ENCODE measurements at places on chromosomes 12 and 14. TPM values are rescaled to one million over a fixed set of nuclear protein-coding genes. Genes with fewer than 3 reads are reported as not detected.

MYF5 gene
- not detected for total RNA-seq

FBLN5 gene
- total RNA-seq: 5.7 TPM

EID3 gene
- 7.0 TPM for total RNA-seq

NKX2-8 gene
- 3.1 TPM for total RNA-seq

MMP19 gene
- total RNA-seq: 0.28 TPM

TAS2R14 gene
- total RNA-seq: 0.70 TPM

CRACR2A gene
- 1.4 TPM for total RNA-seq

PPP1R3E gene
- total RNA-seq: 2.8 TPM

ZC2HC1C gene
- total RNA-seq: 4.1 TPM

ESPL1 gene
- 19.0 TPM for total RNA-seq

BRMS1L gene
- total RNA-seq: 11.9 TPM

PCNX4 gene
- total RNA-seq: 27.2 TPM

KRT82 gene
- total RNA-seq: not detected

ZNF605 gene
- 4.3 TPM for total RNA-seq

FBRSL1 gene
- total RNA-seq: 70.8 TPM

All from A549 treated with Mapracorat at 1 μM for 4 hours (cell line).